GF-D8 (cell line): ENCODE measurements at places on chromosomes 6 and 20.

DNA sequence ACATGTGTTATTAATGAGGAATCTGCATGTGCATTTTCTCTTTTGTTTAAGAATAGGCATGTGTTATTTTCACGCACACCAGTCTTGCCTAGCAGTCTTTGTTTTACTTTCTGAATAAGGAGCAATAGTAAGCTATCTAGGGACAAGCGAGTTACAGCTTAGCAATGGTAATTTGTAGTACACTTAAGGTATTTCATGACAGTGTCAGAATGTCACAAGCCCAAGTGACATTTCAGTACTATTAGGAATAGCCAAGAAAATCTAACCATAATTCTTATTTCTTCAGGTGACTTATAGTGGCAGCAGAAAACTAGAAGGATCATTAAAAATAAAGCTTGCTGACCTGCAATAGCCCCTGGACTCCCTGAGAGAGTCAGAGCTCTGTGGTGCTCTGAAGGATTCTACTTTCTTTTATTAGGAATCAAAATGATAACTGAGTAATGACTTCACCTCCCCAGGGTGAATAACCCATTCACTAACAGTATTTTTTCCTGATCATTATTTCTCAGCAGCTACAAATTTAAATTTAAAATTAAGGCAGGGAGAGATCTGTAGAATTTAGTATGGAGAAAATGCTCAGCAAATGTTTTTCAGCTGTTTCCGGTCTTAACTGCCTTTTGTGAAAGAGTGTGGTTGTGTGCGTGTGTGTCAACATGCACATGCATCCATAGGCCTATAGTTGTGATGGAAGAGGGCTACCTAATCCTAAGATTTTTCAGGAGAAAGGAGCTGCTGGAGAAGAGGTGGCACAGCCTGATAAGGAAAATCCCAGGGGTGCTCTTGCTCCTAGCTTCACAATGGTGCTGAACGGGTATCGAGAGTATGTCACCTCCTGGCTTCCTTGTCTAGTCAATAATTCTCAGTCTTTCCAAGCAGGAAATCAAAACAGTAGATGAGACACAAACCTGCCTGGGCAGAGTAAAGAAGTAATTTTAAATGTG is 90.0 kb upstream of the BEND3 start:
- no peak for DNase-seq

DNA sequence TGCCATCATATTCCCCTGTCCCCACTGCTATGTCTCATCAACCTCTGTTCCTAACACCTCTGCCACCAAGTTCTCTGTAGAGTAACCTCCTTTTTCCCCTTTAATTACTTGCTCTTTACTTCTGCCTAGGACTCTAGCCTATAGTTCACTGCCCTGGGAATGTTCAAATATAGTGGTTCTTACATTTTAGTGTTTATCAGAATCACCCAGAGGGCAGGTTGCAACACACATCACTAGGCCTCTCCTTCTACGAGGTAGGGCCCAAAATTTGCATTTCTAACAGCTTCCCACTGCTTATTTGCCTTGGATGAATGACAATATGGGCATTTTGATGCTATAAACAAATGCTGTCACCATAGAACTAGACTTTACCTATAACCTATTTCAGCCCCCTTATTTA is 23.1 kb upstream of the C6orf141 start:
- no peak for DNase-seq

GRCh38 chr6:29870104-29870503 is 42.5 kb downstream of the HLA-G start:
- DNase-seq, result no peak

DNA sequence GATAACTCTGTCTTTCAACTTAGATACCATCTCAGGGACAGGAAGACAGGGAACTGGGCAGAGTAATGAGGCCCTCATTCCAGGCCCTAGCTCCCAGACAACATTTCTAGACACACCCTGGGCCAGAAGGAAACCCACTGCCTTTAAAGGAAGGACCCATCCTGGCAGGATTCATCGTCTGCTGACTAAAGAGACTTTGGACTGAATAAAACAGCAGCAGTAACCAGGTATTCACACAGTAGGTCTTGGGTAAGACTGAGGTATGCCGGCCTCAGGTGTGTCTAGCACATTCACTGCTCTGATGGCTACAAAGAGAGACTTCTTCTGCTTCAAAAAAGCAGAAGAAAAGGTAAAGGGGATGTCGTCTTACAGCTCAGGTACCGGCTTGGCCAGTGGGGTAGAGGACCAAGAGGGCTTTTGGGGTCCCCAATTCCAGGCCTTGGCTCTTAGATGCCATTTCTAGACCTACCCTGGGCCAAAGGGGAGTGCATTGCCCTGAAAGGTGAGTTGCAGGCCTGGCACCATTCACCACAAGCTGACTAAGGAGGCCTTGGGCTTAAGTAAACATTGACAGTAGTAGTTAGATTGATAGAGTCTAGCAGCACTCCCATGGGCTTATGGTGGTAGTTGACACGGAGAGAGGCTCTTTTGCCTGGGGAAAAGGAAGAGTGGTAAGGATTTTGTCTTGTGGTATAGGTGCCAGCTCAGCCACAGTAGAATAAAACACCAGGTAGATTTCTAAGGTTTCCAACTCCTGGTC is 13.4 kb downstream of the SNX14 start:
- DNase-seq, result no peak

DNA sequence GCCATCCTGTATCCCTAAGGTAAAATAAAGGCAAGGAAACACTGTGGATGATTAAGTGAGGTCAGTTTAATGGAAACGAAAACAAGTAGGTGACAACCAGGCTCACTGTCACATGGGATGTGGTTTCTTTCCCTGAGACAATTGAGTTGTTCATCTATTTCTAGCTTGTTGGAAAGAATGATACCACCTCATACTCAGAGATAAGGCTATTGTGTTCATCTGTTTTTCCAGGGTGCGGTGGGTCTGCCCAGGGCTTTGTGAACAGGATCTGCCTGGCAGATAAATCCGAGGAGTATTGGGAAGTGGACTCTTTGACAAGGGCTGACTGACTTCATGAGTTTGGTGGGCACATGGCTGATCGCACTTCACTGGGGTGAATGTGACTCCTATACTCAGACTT is 80.8 kb upstream of the TIAM2 start:
- no peak for DNase-seq

GRCh38 chr6:2353412-2354137 is 108.2 kb upstream of the GMDS start:
- peak; percentile 23 for DNase-seq

- peak; percentile 58 for DNase-seq
Measured at GRCh38 chr20:1803061-1803931, 91.9 kb upstream of the SIRPA start.

DNA sequence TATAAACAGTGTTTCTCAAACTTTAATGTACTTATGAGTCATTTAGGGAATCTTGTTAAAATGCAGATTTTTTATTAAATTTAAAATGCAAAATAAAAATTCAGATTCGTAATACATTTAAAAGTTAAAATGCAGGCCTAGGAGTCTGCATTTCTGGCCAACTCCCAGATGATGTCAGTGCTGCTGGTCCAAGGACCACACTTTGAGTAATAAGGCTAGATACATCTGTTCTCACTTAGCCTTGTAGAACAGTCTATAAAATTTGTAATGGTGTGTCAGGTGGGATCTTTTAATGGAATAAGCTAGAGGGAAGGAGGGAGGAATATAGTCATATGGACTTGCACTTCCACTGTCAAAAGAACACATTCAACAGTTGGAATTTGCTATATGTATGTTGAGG is 295.6 kb upstream of the BMP2 start:
- DNase-seq, result no peak

GRCh38 chr6:33008944-33009861 is at the start of gene HLA-DOA:
Gene HLA-DOA (minus strand): TSS chr6:33009591.
- no peak for DNase-seq

DNA sequence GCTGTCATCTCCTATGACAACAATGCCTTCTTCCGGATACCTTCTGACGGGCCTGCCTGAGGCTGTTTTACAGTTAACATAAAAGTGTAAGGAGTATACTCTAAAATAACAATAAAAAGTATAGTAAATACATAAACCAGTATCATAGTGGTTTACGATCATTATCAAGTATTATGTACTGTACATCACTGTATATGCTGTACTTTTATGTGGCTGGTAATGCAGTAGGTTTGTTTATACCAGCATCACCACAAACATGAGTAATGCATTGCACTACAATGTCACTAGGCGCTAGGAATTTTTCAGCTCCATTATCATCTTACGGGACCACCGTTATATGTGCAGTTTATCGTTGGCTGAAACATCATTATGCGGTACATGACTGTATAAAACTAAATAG is 76.5 kb downstream of the VEGFA start:
- no peak for DNase-seq

- DNase-seq, result no peak
Measured at GRCh38 chr6:49913636-49914375, 47.5 kb upstream of the CRISP1 start.

- peak; percentile 70 for DNase-seq
Measured at GRCh38 chr20:5056801-5057599, 55.7 kb upstream of the SLC23A2 start.

DNA sequence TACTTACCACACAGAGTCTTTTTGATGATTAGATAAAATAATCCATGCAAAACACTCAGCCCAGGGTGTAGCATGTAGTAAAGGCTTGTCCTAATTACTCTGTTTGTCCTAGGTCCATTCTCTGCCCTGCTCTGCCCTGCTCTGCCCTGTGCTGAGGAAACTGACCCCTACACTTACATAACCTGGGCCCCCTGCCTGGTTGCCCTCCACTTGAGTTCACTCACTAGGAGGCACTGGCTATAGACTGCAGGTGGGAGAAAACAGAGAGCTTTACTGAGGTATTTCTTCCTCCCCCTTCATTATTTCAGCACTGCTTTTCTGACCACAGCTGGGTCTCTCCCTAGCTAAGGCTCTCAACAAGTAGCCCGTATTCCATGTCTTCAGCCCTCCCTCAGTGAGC is 70.9 kb upstream of the TBX18 start:
- no peak for DNase-seq

DNA sequence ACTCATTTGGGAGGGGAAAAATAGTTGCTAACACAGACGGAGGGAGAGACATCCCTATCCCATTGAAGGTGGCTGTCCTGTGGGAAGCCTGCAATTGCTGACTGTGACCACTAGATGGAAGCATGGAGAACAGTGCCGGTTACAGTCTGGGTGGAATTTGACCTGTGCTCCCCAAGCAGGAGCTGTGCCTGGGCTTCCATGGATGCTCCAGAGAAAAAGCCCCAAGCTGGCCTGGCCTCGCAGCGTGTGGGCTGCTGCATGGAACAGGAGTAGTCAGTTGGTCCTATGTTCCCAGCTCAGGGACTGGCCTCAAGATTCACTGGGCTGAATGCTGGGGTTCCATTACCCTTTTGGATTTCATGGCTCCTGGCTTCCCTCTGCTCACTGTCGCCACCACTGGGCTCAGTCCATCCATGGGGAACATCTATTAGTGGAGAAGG is 116.3 kb upstream of the CHD6 start:
- DNase-seq, result no peak

DNA sequence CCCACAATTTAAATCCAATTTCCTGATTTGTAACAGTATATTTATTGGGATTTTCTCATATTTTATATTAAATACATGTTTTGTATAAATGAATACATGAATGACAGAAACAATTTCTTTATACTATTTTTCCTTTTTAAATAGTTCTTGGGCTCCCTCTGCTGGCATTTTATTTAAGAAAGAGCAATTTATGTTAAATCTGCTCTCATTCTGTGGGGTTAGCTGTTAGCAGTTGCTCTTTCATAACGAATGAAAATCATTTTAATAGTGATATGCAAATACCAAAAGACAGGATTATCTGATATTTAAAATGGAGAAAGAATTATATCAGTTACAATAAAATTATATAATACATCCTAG is 118.3 kb downstream of the RALGAPA2 start:
- no peak for DNase-seq

DNA sequence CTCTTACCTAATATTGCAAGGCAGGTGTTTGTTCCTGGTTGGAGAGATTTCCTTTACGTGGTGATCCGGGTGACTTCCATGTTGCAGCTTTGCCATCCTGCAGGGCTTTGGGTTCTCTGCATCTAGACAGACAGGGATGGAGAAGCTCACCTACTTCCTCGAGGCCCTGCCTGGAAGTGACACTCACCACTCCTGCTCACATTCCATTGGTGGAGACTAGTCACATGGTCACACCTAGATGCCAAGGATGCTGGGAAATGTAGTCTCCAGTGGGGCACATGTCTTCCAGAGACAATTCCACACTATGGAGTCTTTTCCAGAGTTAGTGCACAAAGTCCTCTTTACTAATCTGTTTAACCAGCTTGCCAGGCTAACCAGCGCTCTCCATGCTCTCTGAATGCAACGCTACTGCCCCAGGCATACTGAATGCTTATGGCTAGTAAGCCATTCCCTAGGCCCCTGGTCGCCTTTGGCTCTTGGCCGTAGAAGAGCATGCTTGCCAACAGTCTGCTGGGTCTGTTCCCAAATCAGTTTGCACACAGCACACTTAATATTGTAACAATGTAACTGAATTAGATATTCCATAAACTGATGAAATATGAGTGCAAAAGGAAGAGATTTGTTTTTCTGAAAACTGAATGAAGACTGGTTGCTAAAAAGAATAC is 6.7 kb upstream of the KCNK15 start:
- DNase-seq, result peak; percentile 8

DNA sequence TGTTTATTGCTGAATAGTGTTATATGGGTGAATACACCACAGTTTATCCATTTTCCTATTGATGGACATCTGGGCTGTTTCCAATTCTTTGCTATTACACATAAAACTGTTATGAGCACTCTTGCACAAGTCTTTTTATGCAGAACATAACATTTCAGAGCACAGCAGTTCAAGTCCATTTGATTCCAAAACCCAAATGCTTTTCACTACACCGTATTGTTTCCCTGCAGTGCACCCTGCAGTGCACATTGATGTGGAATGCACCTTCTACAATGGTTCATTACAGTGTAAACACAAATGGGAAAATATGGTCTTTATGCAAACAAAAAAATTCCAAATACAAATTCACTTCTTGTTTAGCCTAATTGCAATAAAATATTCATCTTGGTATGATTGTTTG is 3.6 kb upstream of the SLC2A12 start:
- DNase-seq, result no peak

- DNase-seq, result peak; percentile 19
Measured at GRCh38 chr20:17571153-17571527, 1.3 kb downstream of the DSTN start.

GRCh38 chr6:21396313-21396712 is 197.2 kb upstream of the SOX4 start:
- DNase-seq, result no peak

- DNase-seq, result no peak
Measured at GRCh38 chr6:100023798-100024197, 29.8 kb upstream of the MCHR2 start.

- no peak for DNase-seq
Measured at GRCh38 chr6:139313229-139313628, 21.4 kb upstream of the TXLNB start.

GRCh38 chr6:158686791-158687381 is 37.0 kb downstream of the SYTL3 start:
- DNase-seq, result peak; percentile 34

GRCh38 chr20:60255866-60256265 is 297.6 kb downstream of the CDH26 start:
- no peak for DNase-seq
